Stimulated activated CD8-positive, alpha-beta memory T cell treated with anti-CD3 and anti-CD28 coated beads, Interleukin-7, amount 100 ng/mL, for 48 hours (primary cell): ENCODE measurements at places on chromosomes 3 and 15.

DNA sequence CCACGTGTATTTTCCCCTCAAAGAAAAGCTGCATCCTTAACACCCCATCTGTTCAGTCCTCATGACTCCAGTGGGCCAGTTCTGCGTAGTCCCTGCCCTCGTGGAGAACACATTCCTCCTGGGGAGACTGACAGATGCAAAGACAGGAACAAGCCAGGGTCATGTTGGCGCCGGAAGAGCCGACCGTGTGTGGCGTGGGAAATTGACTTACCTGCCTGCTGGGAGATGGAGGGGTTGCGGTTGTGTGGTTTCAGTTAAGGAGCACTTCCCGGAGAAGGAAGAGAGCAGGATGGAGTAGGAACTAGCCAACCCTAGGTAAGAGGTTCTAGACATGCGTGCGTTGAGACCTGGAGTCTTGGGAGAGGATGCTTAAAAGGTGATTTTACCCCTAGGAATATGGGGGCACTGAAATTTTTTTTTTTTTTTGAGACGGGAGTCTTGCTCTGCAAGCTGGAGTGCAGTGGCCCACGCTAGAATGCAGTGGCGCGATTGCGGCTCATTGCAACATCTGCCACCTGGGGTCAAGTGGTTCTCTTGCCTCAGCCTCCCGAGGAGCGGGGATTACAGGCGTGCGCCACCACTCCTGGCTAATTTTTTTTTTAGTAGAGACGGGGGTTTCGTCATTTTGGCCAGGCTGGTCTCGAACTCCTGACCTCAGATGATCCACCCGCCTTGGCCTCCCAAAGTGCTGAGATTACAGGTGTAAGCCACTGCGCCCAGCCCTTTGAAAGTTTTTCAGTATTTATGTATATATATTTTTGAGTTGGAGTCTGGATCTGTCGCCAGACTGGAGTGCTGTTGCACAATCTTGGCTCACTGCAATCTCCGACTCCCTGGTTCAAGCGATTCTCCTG is 1.4 kb downstream of the VHL start:
- no peak for DNase-seq

- no peak for DNase-seq
Measured at GRCh38 chr3:177935047-177935446, 601.2 kb upstream of the KCNMB2 start.

DNA sequence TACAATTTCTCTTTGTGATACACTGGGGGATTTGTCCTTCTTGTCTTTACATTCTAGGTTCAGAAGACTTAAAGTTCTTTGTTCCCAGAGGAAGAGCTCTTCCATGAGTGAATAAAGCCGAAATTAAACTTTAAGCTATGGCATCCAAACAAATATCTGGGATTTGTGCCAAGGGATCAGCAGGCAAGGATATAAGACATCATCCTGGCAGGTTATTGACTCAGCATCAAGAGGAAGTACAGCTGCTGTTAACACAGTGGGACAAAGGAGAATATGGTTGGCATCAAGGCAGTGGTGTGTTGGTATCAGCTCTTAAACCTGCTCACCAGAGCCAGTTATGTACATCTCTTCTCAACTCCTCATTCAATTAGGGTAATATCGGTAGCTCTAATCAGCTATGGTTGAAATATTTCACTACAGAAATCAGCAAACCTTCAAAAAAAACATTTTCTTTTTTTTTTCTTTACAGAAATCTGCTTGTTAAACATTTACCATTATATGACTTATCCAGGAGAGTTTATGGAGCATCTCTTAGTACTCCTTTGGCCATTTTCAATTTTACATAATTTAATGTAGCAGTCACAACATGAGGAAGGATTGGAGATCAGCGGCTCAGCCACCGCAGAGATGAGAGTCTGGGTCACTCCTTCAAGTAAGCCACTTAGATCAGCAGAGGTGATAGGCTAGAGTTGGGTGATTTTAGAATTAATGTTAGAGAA is 1198.6 kb upstream of the EPHA6 start:
- no peak for DNase-seq

GRCh38 chr3:184355261-184356040 is 6.0 kb downstream of the CLCN2 start:
- DNase-seq = no peak

- no peak for DNase-seq
Measured at GRCh38 chr15:98543237-98543636, 105.1 kb upstream of the IGF1R start.

GRCh38 chr3:53164911-53165310 is 3.9 kb downstream of the PRKCD start:
- DNase-seq = no peak

GRCh38 chr3:132469326-132469725 is 52.0 kb downstream of the DNAJC13 start:
- DNase-seq = no peak

DNA sequence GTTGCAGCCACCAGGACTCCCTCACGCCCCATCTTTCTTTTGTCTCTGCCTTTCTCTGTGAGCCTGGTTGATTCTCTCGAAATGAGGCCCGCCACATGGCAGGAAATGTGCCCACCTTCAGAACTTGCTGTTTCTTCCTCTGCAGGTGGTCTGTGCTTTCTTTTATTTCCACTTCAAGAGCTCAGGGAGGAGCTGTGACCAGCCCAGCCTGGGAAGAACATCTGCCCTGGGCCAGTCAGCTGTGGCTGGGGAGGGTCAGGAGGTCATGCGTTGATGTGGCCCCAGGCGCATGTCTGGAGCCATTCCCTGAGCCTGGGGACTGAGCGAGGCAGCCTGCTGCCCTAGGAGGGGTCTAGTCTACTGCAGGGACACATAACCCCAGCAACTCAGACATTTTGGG is 8.0 kb downstream of the FBLN2 start:
- no peak for DNase-seq

DNA sequence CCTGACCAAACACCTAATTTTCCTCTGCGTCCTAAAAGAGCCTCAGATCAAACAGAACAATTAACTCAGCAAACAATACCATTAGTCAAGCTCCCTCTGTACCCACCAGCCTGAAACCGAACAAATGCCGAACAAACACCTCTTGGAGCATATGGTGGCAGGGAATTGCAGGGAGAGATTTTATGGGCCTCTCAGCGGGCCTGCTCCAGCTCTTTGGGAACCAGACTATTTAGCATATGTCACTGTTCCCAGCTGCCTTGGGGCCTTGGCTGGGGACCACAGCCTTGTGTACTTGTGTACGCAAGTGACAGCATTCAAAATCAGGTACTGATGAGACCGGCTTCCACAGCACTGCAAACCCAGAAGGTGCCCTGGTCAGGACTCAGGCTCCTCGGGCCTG is 388.8 kb upstream of the PPP2R3A start:
- no peak for DNase-seq

DNA sequence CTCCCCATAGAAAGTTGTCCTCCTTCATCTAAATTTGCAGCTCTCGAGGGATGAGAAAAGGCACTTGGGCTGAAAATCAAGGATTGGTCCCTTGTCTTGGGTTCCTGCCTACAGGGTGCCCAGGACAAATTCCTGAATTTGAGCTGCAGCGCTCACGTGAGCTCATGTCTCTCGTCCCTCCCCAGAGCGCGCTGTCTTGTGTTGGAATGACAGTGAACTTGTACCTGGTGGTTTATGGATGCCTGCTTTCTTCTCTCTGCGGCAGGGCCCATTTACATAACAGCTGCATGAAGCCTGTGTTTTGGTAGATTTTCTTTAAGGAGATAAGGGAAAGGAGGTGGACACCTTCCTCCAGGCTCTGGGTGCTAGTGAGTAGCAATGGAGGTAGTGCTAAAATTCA is 4.3 kb downstream of the RYR3 start:
- no peak for DNase-seq

GRCh38 chr3:194532591-194532990 is 45.8 kb upstream of the ATP13A3 start:
- no peak for DNase-seq

DNA sequence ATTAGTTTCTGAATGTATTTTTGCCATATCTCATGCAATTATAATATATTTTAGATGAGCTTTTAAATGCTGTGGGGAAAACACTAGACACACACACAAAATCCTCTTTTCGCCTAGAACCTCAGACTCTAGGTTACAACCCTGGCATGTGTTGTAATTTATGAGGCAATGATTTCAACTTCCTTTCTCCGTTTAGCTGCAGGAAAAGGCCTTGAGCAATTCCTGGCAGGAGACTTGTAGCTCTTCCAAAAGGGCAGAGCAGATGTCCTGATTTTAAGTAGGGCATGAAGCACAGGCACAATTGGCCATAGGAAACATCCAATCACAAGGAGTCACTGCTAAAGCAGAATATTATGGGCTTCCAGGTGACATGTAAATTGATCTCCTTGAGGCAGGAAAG is 82.0 kb downstream of the GPR156 start:
- DNase-seq = no peak

DNA sequence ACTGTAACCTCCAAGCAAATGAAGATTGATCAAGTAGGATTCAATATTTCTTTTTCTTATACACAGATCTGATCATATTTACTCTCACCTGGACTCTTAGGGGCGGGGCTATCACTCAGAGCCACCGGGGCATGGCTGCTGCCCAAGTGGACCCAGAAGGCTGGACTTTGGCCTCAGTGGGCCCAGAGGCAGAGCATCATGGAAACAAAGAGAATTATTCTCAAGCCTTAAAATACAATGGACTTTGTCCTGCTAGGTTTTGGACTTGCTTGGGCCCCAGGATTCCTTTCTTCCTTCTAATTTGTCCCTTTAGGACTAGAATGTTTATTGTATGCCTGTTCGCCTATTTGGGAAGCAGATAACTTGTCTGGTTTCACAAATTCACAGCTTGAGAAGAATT is 85.1 kb downstream of the SUCLG2 start:
- DNase-seq = no peak

GRCh38 chr15:75561888-75562287 is 17.2 kb downstream of the PTPN9 start:
- DNase-seq = no peak

GRCh38 chr15:68301301-68301700 is 23.8 kb downstream of the FEM1B start:
- DNase-seq = no peak

GRCh38 chr3:20103731-20104130 is 63.5 kb downstream of the KAT2B start:
- DNase-seq = no peak

- no peak for DNase-seq
Measured at GRCh38 chr3:167406876-167407492, 26.9 kb upstream of the ZBBX start.

- DNase-seq = no peak
Measured at GRCh38 chr3:46490338-46491084, 7.3 kb upstream of the RTP3 start.

- no peak for DNase-seq
Measured at GRCh38 chr3:111338059-111338698, 203.8 kb upstream of the CD96 start.

DNA sequence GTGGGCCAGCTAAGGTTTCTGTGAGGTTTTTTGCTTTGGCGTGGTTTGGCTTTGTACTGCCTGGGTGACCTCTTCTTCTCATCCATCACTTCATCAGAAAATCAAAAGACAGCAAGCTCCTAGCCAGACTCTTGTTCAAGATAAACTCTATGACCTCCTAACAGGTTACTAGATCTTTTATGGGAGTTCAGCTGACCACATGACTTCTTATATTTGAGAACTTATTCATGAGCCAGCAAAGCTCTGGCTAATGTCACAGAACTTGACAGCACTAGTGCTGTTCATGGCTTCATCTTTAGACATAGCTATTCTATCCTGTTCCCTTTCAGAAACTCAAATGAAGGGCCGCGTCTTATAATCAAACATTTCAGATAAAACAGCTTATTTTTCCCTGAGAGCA is 527.1 kb upstream of the GOLIM4 start:
- no peak for DNase-seq

- DNase-seq = no peak
Measured at GRCh38 chr3:169264711-169265110, 398.8 kb downstream of the MECOM start.

DNA sequence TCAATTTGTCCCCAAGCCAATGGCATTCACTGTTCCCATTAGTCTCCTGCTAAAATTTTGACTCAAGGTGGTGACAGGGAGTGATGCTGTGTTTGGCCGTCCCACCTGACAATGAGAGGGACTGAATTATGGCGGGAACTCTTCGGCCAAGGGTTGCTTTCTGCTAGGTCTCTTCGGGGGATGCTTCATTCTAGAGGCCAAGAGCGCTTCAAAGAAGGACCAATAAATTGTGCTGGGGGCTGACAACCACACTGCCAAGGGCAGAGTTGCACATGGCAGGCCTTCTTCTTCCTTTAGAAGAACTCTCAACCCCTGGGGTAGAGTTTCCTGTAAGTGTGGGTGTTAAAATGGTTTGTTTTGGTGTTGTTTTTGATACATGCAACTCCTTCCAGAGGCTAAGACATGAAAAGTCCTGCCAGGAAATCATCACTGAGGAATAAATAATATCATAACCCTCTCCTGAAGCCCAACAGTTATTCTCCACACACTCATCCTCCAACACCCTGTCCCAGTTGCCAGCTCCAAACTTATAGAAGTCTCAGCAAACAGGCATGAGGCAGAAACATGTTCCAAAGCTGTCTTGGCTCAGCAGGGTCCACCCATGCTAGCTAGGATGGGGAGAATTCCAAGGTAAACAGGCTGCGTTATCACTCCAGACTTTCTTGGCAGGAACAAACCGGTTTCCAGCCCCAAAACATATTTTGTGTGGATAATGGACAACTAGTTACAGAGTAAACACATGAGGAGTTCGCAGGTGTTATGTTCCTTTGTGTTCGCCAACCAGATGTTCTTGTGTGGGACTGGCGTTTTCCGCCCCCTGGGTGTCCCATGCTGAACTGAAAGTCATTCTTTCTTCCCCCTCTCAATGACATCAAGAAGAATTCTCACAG is 396.7 kb upstream of the RGMA start:
- no peak for DNase-seq

- DNase-seq = no peak
Measured at GRCh38 chr3:184981071-184981470, 169.1 kb downstream of the VPS8 start.
